NCI-H2081 treated with DMSO at 0.1 percent for 48 hours (cell line): ENCODE measurements at places on chromosomes 4 and X.

GRCh38 chr4:140046016-140046415 lies 108.0 kb downstream of the MAML3 start:
- DNase-seq, result no peak

- no peak for DNase-seq
These were observed 347.6 kb downstream of the KLHL13 start for GRCh38 chrX:117768861-117769604.

DNA sequence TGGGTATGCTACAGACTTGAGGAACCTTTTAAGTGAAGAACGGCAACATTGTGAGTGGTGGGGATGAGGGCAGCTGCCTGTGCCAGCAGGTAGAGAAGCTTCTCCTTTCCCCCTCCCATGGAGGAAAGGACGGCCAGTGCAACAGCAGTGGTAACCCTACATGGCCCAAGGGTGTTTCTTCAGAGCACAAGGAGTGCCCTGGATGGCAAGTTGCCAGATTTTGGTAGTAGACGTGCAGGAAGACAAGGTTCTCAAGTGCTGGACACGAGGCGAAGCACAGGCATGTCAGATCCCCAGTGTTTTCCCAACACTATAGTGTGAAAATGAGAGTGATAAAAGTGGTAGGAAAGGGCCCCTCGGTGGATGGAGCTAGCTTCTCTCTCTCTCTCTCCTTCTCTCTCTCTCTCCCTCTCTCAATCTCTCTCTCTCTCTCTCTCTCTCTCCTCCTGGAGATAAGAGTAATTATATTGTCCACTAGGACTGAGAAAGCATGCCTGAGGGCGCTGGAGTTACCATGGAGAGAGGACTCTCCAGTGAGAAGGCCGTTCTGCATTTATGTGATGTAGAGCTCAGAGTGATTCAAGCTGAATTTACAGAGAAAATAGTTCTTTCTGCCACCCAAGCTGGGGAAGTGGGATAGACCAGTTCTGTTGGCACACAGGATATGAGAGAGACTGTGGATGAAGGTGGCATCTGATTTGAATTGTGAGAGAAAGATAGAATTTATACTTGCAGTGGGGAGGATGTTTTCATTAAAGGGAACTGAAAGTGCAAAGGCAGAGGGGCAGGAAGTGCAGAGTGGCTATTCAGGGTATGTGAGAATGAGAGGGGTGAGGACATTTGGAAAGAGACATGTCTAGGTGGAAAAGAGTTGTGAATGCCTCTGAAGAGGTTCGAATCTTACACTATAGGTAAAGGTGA lies 25.7 kb upstream of the TRPC3 start:
- no peak for DNase-seq

GRCh38 chr4:6917461-6918271 lies 8.0 kb downstream of the TBC1D14 start:
- DNase-seq, result peak; percentile 91

GRCh38 chr4:176675810-176676209 lies 116.9 kb downstream of the VEGFC start:
- DNase-seq, result no peak

- no peak for DNase-seq
These were observed 39.0 kb downstream of the JADE1 start for GRCh38 chr4:128848461-128848860.

- DNase-seq, result no peak
These were observed 1263.5 kb downstream of the PCDH7 start for GRCh38 chr4:31983677-31984076.

DNA sequence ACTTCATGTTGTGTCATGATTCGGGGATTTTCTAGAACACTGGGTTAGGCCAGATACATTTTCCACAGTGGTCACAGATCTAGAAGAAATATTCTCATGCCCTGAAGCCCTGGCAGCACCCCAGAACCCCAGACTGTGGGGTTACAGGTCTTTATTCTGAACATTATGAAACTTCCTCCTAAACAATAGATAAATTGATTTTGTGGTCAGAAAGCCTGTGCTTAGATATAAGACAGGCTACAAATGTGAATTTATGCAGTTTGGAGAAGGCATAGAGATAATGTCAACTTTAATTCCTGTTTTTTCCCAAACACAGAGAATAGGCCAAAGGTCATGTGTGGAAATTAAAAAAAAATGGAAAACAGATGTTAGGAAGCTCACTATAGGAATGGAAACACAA lies 492.9 kb downstream of the SPRY1 start:
- DNase-seq, result no peak

GRCh38 chrX:151985531-151985930 lies 11.1 kb upstream of the GABRE start:
- no peak for DNase-seq

GRCh38 chr4:3522326-3522640 lies 9.9 kb downstream of the LRPAP1 start:
- DNase-seq, result no peak

DNA sequence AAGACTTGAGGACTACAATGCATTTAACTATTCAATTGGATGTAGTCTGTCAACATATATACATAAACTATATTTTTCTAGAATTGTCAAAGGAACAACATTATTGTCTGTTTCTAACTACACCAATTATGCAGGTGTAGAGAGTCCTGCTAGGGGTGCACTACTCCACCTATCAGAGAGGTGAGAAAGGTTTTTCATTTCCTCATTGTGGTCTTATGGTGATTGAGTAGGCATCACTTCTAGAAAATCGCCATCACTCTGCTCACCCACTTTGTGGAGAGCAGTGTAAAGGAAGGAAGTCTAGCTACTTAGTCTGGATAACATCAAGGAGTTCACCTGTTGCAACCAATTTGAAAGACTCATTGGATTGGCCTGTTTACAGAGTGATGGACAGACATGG lies 4.4 kb upstream of the ADH1C start:
- DNase-seq, result no peak

DNA sequence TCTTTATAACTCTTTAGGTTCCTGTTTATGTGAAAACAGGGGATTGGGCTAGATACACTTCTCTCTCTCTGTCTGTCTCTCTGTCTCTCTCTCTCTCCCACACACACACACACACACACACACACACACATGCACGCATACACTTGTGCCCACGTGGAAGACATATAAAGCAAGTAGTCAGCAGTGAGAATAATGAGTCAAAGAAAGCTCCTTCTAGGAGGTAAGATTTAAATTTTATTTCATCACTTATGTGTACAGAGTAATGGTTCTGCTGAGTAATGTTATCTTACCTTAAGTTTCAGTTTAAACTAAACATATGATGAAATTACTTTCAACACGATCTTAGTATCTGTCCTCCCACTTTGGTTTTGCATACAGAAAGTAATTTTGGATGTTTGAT lies 243.0 kb upstream of the TEX13A start:
- no peak for DNase-seq
